Activated gamma-delta T cell treated with anti-CD3 and anti-CD28 coated beads, Interleukin-2, amount 50 U/mL, for 16 hours (primary cell): ENCODE measurements at places on chromosomes 6 and 20.

- DNase-seq, result no peak
These were observed 571.5 kb upstream of the CDH4 start for GRCh38 chr20:60680554-60680953.

- no peak for DNase-seq
These were observed 419.2 kb upstream of the MMS22L start for GRCh38 chr6:97702248-97702647.

DNA sequence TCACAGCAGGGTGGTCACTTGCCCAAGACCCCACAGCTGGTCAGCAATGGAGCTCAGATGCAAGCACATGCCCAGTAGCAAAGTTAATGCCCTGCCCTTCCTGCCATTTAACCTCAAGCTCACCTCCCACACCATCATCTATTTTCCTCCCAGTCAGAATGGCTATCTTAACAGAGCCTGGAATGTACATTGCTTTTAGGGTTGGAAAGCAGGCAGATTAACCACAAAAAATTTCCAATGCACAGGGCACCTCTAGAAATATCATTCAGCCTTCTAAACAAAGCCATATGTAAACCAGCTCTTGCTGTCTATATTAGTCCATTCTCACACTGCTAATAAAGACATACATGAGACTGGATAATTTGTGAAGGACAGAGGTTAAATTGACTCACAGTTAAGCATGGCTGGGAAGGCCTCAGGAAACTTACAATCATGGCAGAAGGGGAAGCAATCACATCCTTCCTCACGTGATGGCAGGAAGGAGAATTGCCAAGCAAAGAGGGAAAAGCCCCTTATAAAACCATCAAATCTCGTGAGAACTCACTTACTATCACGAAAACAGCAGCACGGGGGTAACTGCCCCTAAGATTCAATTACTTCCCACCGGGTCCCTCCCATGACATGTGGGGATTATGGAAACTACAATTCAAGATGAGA, 106.9 kb downstream of the FYN start:
- DNase-seq, result no peak

GRCh38 chr20:17650301-17651128, 31.5 kb downstream of the RRBP1 start:
- DNase-seq, result no peak

GRCh38 chr20:16378122-16378521, 195.1 kb downstream of the KIF16B start:
- no peak for DNase-seq

- DNase-seq, result no peak
These were observed 31.6 kb downstream of the CBFA2T2 start for GRCh38 chr20:33521461-33521860.

DNA sequence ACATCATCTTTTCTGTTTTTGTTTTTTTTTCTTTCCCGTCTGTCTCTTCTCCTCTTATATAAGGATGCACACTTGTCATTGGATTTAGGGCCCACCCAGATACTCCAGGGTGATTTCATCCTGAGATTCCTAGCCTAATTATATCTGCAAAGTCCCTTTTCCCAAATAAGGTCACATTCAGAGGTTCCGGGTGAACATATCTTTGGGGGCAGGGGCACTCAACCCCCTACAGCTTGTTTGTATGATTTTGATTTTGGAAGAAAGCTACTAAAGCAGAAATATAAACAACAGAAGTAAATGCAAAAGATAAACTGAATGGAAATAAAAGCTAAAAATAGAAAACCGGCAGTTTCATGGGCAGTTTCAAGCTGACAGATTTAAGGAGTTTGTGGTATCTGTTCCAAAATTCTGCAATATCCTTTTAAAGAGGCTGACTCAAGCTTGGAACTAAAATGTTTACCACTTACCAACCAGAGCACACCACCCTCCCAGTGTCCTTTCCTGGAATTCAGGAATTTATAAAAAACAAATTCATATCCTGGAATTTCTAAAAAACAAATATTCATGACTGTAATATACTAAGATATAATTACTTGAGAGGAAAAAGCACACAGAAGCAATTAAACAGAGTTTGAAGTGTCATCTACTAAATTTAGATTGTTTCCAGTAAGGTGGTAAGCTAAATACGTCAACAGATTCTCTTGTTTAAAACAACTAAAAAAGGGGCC, 100.0 kb upstream of the CARMIL1 start:
- DNase-seq, result no peak

- DNase-seq, result no peak
These were observed 182.2 kb downstream of the AKAP7 start for GRCh38 chr6:131317516-131317915.

DNA sequence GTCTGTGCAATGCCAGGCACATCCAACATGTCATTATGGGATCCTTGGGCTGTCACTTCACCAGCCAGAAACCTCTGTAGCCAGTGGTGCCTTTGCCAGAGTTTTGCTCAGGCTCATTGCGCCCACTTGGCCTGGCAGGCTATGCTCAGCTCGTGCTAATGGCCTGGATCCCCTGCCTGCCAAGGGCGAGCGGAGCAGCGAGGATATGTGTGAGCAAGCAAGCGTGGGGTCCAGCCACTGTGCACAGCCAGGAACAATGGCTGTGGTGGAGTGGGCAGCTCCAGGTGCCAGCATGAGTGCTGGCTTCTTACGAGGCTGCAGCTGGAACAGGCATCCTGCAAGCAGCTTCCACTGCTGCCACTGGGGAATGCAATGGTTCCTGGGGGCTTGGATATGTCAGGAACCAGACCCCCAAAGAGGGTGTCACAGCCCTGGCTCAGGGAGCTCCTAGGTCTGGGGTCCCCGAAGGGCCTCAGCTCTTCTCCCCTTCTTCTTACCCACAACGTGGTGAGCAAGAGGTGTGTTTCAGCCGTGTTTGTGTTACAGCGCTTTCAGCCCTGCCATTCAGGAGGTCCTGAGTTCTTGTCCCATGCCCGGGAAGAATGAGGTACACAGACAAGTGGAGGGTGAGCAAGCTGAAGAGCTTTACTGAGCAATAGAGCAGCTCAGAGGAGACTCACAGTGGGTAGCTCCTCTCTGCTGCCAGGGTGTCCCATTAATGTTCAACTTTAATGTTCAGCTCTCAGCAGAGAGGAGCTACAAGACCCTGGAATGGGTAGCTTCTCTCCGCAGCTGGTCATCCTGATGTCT, 22.3 kb upstream of the TOP1 start:
- DNase-seq, result no peak

GRCh38 chr20:6362245-6362644, 239.4 kb upstream of the FERMT1 start:
- DNase-seq, result no peak

DNA sequence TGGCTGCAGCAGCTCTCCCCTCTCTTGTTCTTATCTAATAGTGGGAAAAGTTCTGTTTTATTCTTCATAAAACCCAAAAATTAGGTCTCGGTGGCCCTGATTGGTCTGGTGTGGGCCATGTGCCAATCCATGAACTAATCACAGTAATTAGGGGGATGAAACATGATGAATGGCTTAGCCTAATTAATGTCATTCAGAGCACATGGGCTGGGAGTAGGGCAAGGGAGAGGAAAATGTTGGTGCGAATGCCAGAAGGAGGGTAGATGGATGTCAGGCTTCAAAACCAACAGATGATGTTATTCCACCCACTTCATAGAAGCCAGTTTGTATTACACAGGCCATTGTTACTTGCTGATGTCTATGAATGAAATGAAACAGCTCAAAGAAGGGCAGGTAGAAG, 46.5 kb downstream of the PLEKHG1 start:
- DNase-seq, result no peak

DNA sequence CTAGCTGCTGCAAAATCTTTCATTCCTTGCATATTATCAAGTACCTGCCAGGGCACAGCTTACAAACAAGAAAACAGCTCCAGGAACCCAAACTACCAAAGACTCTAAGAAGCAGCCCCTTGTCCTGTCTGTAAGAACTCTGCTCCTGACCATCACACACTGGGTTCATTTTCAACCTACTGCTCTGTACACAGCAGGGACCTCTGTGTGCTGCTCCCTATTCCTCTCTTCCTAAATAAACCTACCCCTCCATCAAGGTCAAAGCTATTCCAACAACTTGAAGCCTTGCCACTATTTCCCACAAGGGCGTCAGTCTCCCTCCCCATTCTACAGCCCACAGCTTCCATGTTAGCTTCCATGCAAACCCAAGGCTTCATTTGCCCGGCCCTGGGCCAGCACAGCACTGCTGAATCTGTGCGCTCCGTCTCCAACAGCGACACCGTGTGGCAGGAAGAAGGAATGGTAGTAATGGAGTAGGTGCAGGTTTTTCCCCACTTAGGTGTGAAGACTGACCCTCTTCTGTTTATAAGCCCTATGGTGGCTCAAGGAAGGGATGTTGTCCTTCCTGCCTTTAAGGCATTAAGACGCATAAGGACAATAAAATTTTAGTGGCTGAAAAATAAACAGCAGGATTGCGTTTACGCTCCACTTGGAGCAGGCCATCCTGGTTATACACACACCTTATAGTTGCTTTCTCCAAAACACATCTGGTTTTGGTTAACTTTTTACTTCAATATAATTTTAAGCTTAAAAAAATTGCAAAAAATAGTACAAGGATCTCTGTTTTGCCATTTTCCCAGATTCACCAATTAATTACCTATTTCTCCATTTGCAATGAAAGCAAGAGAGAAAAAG, 115.2 kb upstream of the NXT1 start:
- DNase-seq, result no peak

DNA sequence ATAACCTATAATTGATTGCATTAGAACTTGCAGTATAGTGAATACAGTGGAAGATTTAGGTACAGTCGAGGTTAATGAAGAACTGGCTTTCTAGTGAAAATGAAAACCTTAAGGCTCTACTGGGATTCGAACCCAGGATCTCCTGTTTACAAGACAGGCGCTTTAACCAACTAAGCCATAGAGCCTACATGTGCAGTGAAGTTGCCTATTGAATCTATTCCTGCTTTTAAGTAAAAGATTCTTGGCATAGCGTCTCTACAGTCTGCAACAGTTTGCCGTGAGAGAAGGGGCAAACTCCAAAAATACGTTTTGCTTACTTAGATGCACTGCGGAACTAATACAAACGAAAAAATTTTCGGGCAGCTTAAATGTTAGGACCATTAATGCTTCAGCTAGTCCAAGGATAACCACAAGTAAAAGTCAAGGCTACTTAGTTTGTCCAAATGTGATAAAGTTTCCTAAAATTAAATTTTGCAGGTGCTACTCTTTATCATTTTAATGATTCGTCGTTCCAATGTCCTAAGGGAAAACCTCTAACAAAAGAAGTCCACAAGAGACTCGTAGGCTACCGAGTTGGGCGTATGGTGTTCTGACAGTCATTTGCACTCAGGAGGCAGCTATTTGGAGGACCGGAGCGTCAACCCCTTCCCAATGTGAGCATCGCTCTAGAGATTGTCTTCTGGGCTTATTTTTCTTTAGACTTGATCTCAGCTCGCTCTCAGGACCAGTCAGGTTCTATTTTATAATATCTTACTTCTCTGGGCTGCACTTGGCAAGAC, 31.3 kb upstream of the ZSCAN23 start:
- no peak for DNase-seq
